Uterine smooth muscle cell (primary cell): ENCODE measurements at places on chromosomes 3 and 15. TPM values are rescaled to one million over a fixed set of nuclear protein-coding genes. Genes with fewer than 3 reads are reported as not detected.

Gene SI
- not detected in 2 replicates for total RNA-seq

Gene PLCD1
- total RNA-seq = 11.8 and 26.6 TPM in 2 replicates

Gene ZPLD1
- 0.62 TPM in 1 of 2 replicates, not detected in the other for total RNA-seq

Gene THUMPD3
- 60.6 and 69.9 TPM in 2 replicates for total RNA-seq

Gene RYR3
- not detected in 2 replicates for total RNA-seq

Gene PP2D1
- total RNA-seq = not detected in 2 replicates

Gene CFAP91
- total RNA-seq = 0.62 and 0.77 TPM in 2 replicates

Gene SLC28A1
- total RNA-seq = under 0.01 and 0.12 TPM in 2 replicates

Gene STAB1
- total RNA-seq = 0.44 and 0.62 TPM in 2 replicates

Gene LRRC31
- total RNA-seq = not detected in 2 replicates

Gene FES
- total RNA-seq = 33.5 and 38.1 TPM in 2 replicates

Gene MAGEL2
- total RNA-seq = under 0.01 and 0.25 TPM in 2 replicates

Gene SNTN
- total RNA-seq = not detected in 2 replicates

Gene NISCH
- total RNA-seq = 67.1 and 97.0 TPM in 2 replicates

Gene CFAP100
- not detected in 2 replicates for total RNA-seq

Gene PCOLCE2
- 16.6 and 25.4 TPM in 2 replicates for total RNA-seq

Gene PDZRN3
- 22.8 and 27.7 TPM in 2 replicates for total RNA-seq

Gene RTF1
- 15.7 and 16.0 TPM in 2 replicates for total RNA-seq

Gene HESX1
- total RNA-seq = 1.4 TPM in 1 of 2 replicates, not detected in the other

Gene ISLR2
- under 0.01 and 0.25 TPM in 2 replicates for total RNA-seq

Gene RNF123
- 24.1 and 33.9 TPM in 2 replicates for total RNA-seq

Gene SLC49A4
- 18.2 and 29.5 TPM in 2 replicates for total RNA-seq

Gene IMPG2
- total RNA-seq = 0.25 and 0.44 TPM in 2 replicates

Gene CMTM7
- 6.2 and 10.0 TPM in 2 replicates for total RNA-seq

Gene CEP63
- total RNA-seq = 15.5 and 22.4 TPM in 2 replicates

Gene GOLGA6L24
- total RNA-seq = not detected in 2 replicates

Gene NRROS
- total RNA-seq = 2.2 and 3.0 TPM in 2 replicates

Gene RETNLB
- not detected in 2 replicates for total RNA-seq

Gene INKA1
- total RNA-seq = 3.7 and 5.4 TPM in 2 replicates

Gene TIPIN
- 15.2 and 24.7 TPM in 2 replicates for total RNA-seq

Gene TRIM42
- total RNA-seq = not detected in 2 replicates

Gene ACKR4
- total RNA-seq = 1.5 and 2.1 TPM in 2 replicates

Gene MGLL
- 25.1 and 38.6 TPM in 2 replicates for total RNA-seq

Gene PEX11A
- 5.8 and 9.1 TPM in 2 replicates for total RNA-seq

Gene NIPA2
- 67.6 and 94.3 TPM in 2 replicates for total RNA-seq

Gene CFAP92
- total RNA-seq = not detected in 2 replicates

Gene ALDH1A2
- total RNA-seq = 10.9 and 14.5 TPM in 2 replicates

Gene GUCA1C
- total RNA-seq = not detected in 2 replicates

Gene GOLGA8H
- total RNA-seq = 0.12 and 0.33 TPM in 2 replicates

Gene GP9
- not detected in 2 replicates for total RNA-seq

Gene ARRDC4
- 5.9 and 8.4 TPM in 2 replicates for total RNA-seq
